Activated T-cell treated with anti-CD3 and anti-CD28 coated beads for 4 hours (primary cell): ENCODE measurements at places on chromosomes 6 and 20.

DNA sequence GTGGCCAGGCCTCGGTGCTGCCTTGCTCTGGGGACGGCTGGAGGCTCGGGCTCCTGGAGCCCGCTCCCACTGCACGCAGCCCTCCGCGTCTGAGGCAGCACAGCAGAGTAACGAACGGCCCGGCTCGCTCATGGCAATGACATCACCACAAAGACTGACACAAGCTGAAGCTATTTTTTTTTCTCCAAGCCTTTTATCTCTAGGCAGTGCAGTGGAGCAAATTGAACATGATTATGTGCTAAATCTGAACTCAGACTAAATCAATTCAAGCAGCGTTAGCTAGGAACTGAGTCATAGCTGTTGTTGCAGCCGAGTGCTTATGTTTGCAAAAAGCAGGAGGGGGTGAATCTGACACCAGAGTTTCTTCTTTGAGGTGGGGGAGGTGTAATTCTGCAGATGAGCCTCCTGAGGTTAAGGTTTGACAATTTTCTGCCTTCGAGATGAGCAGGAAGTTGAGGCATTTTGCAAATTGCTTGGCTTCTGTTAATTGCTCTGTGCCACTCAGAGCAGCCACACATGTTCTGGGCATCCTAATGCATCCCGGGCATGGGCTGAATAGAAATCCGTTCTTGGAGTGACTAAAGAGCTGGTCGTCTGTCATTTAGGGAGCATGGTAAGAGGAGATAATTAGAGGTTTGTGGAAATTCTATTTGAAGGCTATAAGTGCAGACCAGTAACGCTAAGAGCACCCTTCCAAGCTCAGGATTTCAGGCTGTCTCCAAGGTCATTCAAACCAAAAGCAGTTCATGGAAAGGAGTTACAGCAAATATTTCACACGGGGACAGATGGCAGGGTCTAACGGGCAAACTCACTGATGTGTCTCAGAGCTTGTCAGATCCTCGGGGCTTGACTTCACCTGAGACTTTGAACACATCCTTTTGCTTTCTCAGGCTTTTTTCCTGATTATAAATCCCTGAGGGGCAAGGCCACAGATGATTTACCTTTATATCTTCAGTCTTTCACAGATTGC lies 155.1 kb upstream of the ENPP5 start:
- no peak for DNase-seq

- DNase-seq: no peak
These were observed 170.5 kb upstream of the TSHZ2 start for GRCh38 chr20:52801628-52802006.

- no peak for DNase-seq
These were observed 7.8 kb downstream of the ADTRP start for GRCh38 chr6:11770546-11771466.

GRCh38 chr6:140893432-140893831 lies 1239.3 kb upstream of the GJE1 start:
- no peak for DNase-seq

- peak; percentile 18 for DNase-seq
These were observed 89.8 kb upstream of the PAX1 start for GRCh38 chr20:21615617-21616080.

DNA sequence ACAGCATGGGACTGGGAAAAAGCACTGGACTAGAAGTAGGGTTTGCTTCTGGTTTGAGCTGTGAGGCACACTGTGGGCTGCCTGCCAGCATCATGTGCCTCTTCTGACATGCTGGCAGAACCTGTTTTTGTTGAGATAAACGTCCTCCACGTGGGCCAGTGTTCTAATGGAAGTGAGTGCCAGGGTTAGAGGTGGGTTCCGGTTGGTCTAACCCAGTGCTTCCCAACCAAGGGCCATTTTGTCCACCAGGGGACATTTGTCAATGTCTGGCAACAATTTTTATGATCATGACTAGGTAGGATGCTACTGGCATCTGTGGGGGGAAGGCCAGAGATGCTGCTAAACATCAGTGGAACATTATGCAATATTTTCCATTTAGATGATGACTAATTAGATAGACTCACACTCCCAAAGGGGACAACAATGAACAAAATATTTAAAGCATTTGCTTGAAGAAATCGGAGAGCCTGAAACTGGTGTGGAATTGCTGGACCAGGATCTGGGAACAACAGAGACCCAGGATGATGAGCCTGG lies 7.8 kb upstream of the APMAP start:
- no peak for DNase-seq

DNA sequence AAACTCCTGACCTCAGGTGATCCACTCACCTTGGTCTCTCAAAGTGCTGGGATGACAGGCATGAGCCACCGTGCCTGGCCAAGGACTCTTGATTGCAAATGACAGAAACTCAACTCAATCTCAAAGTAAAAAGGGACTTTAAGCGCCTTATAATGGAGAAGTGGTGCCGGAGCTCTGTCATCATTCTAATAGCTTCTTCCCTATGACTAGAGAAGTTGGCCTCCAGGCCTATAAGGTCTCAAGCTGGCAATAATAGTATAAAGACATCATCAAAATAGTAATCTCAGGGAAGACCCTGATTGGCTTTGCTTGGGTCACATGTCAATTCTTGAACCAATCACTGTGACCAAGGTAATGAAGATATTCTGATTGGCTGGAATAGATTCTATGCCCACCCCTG lies 8.5 kb upstream of the KIAA1755 start:
- DNase-seq: no peak

- DNase-seq: no peak
These were observed 24.8 kb downstream of the LYRM2 start for GRCh38 chr6:89613790-89614189.

DNA sequence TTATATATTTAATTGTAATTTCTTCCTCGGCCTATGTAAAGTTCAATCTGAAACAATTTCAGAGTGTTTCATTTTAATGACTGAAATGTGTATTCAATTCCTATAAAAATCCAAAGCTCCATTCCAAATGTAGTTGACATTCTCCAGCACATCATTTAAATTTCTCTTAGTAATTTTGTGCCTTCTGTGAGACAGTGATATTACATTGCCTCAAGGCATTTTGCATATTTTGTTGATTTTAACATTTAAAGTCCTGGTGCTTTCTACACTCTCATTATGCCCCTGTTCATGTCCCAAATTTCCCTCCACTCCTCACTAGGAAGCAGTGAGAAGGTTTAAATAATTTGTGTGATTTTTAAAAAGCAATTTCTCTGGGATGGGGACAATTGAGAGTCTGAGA lies 34.1 kb upstream of the THEMIS start:
- no peak for DNase-seq

GRCh38 chr6:41579088-41579610 lies 33.0 kb downstream of the FOXP4 start:
- DNase-seq: no peak

GRCh38 chr6:147507162-147508041 lies 1.1 kb upstream of the SAMD5 start:
- no peak for DNase-seq

DNA sequence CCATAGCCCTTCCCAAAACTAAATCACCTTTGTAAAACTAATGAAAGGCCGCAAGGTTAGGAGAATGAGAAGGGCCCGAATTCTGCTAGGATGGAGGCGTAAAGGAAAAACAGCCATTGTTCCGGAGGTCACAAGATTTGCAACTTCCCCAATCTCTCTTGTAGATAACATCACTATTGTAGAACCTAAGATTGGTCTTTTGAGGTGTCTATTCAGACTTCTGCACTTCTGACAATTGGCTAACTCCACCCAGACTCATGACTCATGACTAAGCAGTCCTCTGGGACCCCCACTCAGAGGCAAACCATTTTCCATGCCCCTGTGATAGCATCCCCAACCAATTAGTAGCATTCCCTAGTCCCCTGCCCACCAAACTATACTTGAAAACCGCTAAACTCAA lies 210.5 kb upstream of the SHLD1 start:
- DNase-seq: no peak

- DNase-seq: no peak
These were observed 41.6 kb upstream of the NOX3 start for GRCh38 chr6:155497273-155497672.

DNA sequence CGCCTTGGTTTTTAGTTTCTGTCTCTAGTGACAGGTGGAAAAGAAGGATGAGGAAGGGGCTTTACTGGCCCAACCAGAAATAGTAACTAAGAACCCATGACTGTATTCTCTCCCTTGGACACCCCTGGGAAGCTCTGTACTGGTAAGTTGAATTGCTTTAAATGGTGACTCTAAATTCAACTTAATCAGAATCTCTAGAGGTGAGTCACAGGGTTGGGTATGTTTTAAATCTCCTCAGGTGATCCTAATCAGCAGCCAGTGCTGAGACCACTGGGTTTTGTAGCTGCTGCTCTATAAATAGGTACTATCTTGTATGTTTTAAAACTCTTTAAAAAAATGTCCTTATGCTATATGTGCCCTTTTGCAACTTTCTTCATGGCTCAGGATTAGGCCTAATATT lies 314.0 kb upstream of the ECI2 start:
- no peak for DNase-seq

GRCh38 chr6:7271205-7271534 lies 41.8 kb downstream of the SSR1 start:
- no peak for DNase-seq

- DNase-seq: no peak
These were observed 15.1 kb upstream of the PLEKHG1 start for GRCh38 chr6:150584596-150584995.

GRCh38 chr6:156185113-156185512 lies 592.1 kb upstream of the ARID1B start:
- no peak for DNase-seq

DNA sequence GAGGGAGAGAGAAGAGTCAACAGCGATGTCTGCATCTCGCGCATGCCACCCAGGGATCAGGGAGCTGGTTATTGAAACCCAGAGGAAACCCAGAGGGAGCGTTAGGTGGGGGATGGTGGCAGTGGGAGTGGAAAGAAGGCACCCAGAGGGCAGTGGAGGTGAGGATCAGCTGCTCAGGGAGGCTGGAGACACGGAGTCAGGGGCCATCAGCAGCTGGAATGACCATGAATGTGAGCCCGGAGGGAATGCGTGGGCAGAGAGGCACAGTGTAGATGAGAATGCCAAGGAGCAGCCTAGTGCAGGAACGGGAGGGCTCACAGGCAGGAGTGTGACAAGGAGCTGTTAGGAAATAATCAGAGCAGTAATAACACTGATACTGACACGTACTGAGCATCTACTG lies 36.2 kb downstream of the RSPO4 start:
- no peak for DNase-seq

DNA sequence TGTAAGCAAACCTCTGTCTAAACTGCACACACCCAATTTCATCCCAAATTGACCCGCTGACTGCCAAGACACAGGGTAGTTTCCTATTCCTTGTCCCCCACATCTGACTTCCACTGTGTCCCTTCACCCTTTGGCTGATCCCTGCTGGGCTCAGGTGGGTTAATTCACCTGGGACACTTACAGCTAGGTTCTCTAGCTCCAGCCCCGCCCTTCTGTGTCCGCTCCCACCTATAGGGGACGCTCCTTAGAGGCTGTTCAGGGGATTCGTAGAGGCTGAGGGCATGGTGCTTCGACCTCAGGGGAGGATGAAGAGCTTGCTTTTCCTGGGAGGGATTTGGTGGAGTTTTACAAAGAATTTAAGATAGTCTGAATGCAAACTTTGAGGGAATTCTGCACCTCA lies 4.0 kb upstream of the CD93 start:
- DNase-seq: no peak

GRCh38 chr20:25043499-25044260 lies 14.3 kb downstream of the ACSS1 start:
- no peak for DNase-seq

DNA sequence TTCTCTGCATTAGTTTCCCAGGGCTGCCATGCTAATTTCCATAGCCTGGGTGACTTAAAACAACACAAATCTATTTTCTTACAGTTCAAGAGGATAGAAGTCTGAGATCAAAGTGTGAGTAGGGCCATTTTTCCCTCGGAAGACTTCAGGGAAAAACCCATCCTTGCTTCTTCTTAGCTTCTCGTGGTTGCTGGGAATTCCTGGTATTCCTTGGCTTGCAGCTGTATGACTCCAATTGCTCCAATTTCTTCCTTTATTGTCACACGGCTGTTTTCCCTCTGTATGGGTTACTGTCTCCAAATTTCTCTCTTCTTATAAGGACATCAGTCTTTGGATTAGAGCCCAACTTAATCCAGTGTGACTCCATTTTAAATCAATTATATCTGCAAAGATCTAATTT lies 128.4 kb upstream of the JAG1 start:
- no peak for DNase-seq

DNA sequence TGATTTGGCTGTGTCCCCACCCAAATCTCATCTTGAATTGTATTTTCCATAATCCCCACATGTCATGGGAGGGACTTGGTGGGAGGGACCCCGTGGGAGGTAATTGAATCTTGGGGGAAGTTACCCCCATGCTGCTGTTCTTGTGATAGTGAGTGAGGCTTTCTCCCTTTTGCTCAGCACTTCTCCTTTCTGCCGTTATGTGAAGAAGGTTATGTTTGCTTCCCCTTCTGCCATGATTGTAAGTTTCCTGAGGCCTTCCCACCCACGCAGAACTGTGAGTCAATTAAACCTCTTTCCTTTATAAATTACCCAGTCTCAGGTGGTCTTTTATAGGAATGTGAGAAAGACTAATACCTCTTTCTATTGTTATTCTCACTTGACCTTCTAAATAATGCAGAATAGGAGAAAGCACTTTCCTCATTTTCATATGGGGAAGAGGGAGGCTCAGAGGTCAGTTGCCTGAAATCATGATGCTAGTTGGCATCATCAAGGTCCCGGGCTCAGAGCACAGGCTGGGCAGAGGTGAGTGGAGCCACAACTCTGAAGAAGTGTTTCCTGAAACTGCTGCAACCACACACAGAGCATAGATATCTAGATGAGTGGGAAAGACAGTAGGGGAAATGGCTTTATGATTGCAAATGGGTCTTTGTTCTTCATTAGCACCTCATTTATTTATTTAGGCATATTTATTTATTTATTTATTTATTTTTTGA lies 191.0 kb downstream of the QKI start:
- no peak for DNase-seq

- DNase-seq: no peak
These were observed 103.4 kb upstream of the SASH1 start for GRCh38 chr6:148239215-148239614.

GRCh38 chr6:138620630-138621029 lies 121.3 kb upstream of the NHSL1 start:
- no peak for DNase-seq

DNA sequence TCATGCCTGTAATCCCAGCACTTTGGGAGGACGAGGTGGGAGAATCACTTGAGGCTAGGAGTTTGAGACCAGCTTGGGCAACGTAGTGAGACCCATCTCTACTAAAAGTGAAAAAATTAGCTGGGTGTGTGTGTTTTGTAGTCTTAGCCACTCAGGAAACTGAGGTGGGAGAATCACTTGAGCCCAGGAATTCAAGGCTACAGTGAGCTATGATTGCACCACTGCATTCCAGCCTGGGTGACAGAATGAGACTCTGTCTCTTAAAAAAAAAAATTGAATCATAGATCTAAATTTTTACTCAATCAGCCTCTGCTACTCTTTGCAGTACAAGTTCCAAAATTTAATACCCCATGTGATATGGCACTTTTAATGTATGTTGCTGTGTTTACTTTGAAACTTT lies 121.6 kb downstream of the ARMC2 start:
- DNase-seq: no peak

DNA sequence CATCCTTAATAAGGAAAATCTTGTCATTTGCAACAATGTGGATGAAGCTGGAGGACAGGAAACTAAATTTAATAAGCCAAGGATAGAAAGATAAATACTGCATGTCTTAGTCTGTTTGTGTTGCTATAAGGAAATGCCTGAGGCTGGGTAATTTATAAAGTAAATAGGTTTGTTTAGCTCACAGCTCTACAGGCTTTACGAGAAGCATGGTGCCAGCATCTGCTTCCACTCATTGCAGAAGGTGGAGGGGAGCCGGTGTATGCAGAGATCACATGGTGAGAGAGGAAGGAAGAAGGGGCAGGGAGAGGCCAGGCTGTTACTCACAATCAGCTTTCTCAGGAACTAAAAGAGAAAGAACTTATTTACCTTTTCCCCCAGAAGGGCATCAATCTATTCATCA lies 118.9 kb upstream of the SMLR1 start:
- no peak for DNase-seq
